Activated T-helper 1 cell treated with anti-CD3 and anti-CD28 coated beads, Interleukin-12 subunit alpha, Interleukin-12 subunit beta, Interleukin-2, Interleukin-4 antibody, amounts not matched to agents 30 ng/mL and 10 ng/mL and 1 ng/mL, durations not matched to agents 14 hours and 24 hours and 36 hours (primary cell): ENCODE measurements at places on chromosomes 7 and 10. TPM values are rescaled to one million over a fixed set of nuclear protein-coding genes. Genes with fewer than 3 reads are reported as not detected.

The CRHR2 gene
- not detected in 2 replicates for total RNA-seq

The CRYGN gene
- total RNA-seq, result 0.22 TPM in 1 of 2 replicates, not detected in the other

The MLXIPL gene
- not detected in 2 replicates for total RNA-seq

The BHLHA15 gene
- 0.57 and 0.73 TPM in 2 replicates for total RNA-seq

The PIK3AP1 gene
- total RNA-seq, result 8.2 and 9.9 TPM in 2 replicates

The OR2A1 gene
- total RNA-seq, result not detected in 2 replicates

The FAM24A gene
- total RNA-seq, result not detected in 2 replicates

The KIAA1549 gene
- 0.59 and 0.75 TPM in 2 replicates for total RNA-seq

The OR13A1 gene
- not detected in 2 replicates for total RNA-seq

The ZDHHC4 gene
- 21.0 and 24.6 TPM in 2 replicates for total RNA-seq

The GOLGA7B gene
- total RNA-seq, result 0.26 and 0.29 TPM in 2 replicates

The PPP1R17 gene
- not detected in 2 replicates for total RNA-seq

The SPDYE8 gene
- not detected in 2 replicates for total RNA-seq

The ZNF467 gene
- 0.10 TPM in 2 replicates for total RNA-seq

The COL1A2 gene
- total RNA-seq, result 9.3 and 10.2 TPM in 2 replicates

The FKBP6 gene
- not detected in 2 replicates for total RNA-seq

The ACHE gene
- total RNA-seq, result 0.17 and 0.21 TPM in 2 replicates

The NRCAM gene
- 0.17 and 0.21 TPM in 2 replicates for total RNA-seq

The HMX2 gene
- not detected in 2 replicates for total RNA-seq

The TMEM178B gene
- 2.5 and 3.7 TPM in 2 replicates for total RNA-seq

The RNLS gene
- total RNA-seq, result 2.0 and 2.5 TPM in 2 replicates

The PITX3 gene
- 0.17 and 0.44 TPM in 2 replicates for total RNA-seq

The CALHM1 gene
- total RNA-seq, result not detected in 2 replicates

The ASB10 gene
- total RNA-seq, result not detected in 2 replicates

The PHKG1 gene
- 3.4 and 4.3 TPM in 2 replicates for total RNA-seq

The CALY gene
- not detected in 2 replicates for total RNA-seq

The LRRC4 gene
- total RNA-seq, result 1.3 and 2.1 TPM in 2 replicates

The PDGFA gene
- total RNA-seq, result 8.5 and 8.8 TPM in 2 replicates

The HERC4 gene
- 42.3 and 53.1 TPM in 2 replicates for total RNA-seq

The INMT gene
- total RNA-seq, result 0.23 TPM in 1 of 2 replicates, not detected in the other

The C10orf53 gene
- not detected in 2 replicates for total RNA-seq

The MYOF gene
- total RNA-seq, result 13.4 and 13.7 TPM in 2 replicates

The NAT16 gene
- 0.08 TPM in 1 of 2 replicates, not detected in the other for total RNA-seq

The TAS2R3 gene
- 0.99 and 1.3 TPM in 2 replicates for total RNA-seq

The TRIM50 gene
- total RNA-seq, result not detected in 2 replicates

The SAMD9L gene
- 17.2 and 22.4 TPM in 2 replicates for total RNA-seq

The SPAM1 gene
- total RNA-seq, result not detected in 2 replicates

The TYSND1 gene
- 12.6 and 12.7 TPM in 2 replicates for total RNA-seq

The SND1 gene
- total RNA-seq, result 281 and 292 TPM in 2 replicates

The PPP1R9A gene
- not detected in 2 replicates for total RNA-seq

The SPDYE9 gene
- not detected in 2 replicates for total RNA-seq

The TMEM236 gene
- total RNA-seq, result 0.05 TPM in 1 of 2 replicates, not detected in the other

The OR2A42 gene
- total RNA-seq, result not detected in 2 replicates
